ENCODE measurements at places on chromosomes 13 and 19.

GRCh38 chr19:18940769-18941627 is at the start of gene HOMER3:
Gene HOMER3 (minus strand): TSS chr19:18941217. CDS start chr19:18938982, 2,235 bp downstream.
- DNase-seq = peak; percentile 49

DNA sequence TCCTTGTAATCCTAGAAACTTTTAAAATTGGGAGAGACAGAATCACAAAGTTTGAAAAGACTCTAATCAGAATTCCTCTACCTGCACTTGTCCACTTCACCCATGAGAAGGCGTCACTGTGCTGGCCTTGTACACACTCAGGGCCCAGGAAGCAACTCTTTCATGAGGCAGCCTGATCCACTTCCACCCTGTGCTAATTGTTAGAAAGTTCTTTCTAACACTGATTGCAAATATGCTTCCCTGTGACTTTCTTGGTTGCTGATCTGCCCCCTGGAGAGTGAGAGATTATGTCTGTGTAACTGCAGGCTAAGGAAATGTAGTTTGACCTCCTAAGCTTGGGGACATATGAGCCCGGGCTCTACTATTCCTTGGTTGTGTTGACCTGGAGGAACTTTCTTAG is 494.6 kb downstream of the MYO16 start:
- DNase-seq = no peak

DNA sequence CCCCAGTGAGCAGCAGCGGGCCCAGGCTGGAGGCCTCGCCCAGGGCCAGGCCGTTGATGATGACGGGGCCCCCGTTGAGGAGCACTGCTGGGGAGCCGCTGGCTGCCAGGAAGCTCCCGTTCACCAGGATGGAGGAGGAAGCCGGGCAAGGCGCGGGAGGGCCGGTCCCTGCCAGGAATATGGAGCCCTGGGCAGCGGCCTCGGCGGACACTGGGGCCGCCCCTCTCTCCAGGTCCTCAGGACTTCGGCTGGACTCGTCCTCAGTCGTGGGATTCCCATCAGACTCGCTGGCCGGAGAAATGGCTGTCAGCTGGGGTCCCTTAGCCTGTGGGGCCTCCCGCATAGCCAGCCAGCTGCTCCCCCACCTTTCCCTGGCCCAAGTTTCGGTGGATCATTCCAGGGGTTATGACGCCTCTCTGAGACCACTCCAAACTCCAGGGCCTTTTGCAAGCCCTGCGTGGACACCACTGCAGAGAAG is 2.1 kb downstream of the SIX5 start:
- no peak for DNase-seq

DNA sequence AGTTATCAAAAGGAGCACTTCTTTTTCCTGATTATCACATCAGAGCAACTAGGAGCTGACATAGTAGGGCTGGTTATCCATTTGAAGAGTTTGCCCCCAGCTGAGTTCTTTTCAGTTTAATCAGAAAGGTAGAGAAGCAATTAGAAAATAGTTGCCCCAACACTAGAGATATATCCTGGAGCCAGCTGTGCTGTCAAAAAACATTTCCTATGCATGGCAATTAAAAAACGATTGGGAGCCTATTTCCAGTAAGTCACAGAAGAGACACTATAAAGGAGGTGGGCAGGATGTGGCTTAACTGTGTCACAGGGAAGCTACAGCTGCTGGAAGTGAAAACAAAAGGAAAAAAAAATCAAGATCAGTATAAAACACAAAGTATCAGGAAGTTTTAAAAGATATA is 155.7 kb upstream of the SLITRK1 start:
- no peak for DNase-seq

- DNase-seq = no peak
These were observed 110.8 kb downstream of the SUCLA2 start for GRCh38 chr13:47890146-47890814.

DNA sequence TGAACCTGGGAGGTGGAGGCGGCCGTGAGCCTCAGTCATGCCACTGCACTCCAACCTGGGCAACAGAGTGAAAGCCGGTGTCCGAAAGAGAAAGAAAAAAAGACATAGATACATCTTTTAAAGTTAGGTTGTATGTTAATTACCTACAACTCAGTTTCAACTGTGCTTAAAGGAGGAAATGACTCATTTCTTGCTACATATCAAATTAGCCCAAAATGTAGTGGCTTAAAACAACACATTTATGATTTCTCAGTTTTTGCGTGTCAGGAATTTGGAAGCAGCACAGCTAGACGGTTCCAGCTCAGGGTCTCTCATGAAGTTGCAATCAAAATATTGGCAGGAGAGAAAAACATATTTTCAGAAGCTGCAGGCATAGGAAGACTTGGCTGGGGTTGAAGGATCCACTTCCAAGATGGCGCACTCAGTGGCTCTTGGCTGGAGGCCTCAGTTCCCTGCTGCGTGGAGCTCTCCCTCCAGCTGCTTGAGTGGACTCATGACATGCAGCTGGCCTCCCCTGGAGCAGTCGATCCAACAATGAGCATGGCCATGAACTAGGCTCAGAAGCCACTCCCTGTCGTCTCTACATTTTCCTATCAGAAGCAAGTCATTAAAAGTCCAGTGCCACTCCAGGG is 7.1 kb downstream of the LDLR start:
- no peak for DNase-seq

- DNase-seq = no peak
These were observed 489 bp upstream of the ZNF653 start for GRCh38 chr19:11506101-11506555.

DNA sequence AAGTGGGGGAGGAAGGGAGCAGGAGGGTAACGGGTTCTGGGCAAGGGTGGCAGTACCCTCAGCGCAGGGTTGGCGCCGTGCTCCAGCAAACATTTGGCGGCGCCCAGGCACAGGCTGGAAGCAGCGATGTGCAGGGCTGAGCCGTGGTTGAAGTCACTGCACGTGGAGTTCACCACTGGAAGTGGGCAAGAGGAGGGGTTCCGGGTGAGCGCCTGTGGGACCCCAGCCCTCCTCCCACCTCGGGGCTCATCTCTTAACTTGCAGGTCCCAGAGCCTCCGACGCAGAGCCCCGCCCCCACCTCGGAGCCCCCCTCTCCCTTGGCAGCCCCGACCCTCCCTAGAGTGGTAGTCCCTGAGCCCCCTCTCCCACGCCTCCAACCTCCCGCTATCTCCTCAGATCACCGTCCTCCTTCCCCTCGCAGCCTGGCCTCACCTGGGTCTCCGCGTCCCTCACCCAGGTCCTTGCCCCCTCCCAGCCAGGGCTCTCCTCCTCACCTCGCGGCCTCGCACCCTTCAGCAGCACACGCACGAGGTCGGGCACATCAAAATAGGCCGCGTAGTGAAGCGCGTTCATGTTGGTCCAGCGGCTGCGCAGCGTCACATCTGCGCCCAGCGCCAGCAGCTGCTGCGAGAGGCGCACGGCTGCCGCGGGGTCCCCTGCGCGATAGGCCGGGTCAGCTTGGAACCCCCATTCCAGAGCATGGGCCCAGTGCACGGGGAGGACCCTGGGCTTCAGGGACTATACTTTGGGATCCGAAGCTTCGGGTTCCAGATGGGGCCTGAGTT is 6.4 kb downstream of the CLIP3 start:
- DNase-seq = no peak

- no peak for DNase-seq
These were observed 471.4 kb downstream of the LIG4 start for GRCh38 chr13:107743983-107744382.

DNA sequence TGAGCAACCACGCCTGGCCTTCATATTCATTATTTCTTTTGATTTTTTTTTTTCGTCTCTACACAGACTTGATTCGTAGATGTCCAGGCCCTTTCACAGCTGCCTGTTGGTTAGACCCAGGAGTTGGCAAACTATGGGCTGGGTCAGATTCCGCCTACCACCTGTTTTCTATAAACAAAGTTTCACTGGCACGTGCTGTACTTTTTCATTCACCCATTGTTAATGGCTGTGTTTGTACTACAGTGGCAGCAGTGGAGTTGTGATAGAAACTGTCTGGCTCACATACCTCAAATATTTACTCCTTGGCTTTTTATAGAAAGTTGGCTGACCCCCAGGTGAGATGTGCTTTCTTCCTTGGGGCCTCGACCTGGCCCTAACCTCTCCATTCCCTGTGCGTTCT is 72.9 kb upstream of the TEX29 start:
- DNase-seq = no peak

GRCh38 chr13:33153421-33154404 is 131.8 kb downstream of the STARD13 start:
- no peak for DNase-seq

DNA sequence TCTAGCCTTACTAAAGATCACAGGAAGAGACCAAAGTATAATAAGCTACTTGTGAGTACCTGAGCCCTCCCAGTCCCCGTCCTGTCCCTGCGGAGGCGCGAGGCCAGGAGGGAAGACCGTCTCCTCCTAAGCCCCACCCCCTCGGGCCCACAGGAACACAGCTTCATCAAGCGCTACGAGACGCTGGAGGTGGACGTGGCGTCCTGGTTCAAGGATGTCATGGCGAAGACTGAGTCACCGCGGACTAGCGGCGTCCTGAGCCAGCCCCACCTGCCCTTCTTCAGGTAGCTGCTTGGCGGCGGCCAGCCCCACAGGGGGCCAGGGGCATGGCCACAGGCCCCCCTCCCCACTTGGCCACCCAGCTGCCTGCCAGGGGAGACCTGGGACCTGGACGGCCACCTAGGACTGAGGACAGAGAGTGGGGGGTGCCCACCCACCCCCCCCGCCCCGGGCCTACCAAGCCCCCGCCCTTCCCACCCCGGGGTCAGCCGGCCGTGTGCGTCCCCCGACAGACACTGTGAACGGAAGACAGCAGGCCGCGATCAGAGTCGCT is 2.4 kb upstream of the TGFBR3L start:
- no peak for DNase-seq

DNA sequence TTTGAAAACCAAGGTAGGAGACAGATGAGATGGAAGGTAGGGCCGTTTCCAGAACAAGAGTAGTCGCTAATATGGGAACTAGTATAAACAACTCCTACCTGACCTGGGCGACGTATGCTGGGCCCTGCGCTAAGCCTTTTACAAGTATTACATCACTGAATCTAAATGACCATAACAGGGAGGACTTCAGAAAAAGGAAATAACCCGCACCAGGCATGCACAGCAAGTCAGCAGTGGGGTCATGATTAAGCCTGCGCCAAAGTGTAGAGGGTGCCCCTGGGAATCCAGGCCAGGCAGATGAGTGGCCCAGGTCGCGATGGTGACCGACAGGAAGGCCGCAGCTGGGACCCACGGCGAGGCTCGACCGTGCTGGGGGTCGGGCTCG is 613 bp downstream of the ATP13A1 start:
- no peak for DNase-seq

- DNase-seq = no peak
These were observed 26.5 kb downstream of the PIP5K1C start for GRCh38 chr19:3673506-3674439.

- DNase-seq = no peak
These were observed 2.8 kb downstream of the PALM3 start for GRCh38 chr19:14059093-14059480.

Data from stimulated activated CD8-positive, alpha-beta memory T cell treated with anti-CD3 and anti-CD28 coated beads, Interleukin-15, amount 100 ng/mL, for 4 hours (primary cell).